Activated CD4-positive, alpha-beta T cell treated with anti-CD3 and anti-CD28 coated beads, Interleukin-2, amount 50 U/mL, for 24 hours (primary cell): ENCODE measurements at places on chromosomes 2 and 18.

- no peak for DNase-seq
Measured at GRCh38 chr18:35912332-35912731, 60.1 kb upstream of the RMP24 start.

GRCh38 chr2:72090781-72091482 lies 56.7 kb downstream of the CYP26B1 start:
- no peak for DNase-seq

DNA sequence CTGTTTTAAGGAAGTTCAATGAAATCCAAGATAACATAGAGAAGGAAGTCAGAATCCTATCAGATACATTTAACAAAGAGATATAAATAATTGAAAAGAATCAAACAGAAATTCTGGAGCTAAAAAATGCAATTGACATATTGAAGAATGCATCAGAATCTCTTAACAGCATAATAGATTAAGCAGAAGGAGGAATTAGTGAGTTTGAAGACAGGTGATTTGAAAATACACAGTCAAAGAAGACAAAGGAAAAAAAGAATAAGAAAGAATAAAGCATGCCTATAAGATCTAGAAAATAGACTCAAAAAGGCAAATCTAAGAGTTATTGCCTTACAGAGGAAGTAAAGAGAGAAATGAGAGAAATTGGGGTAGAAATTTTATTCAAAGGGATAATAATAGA lies 204.1 kb downstream of the SS18 start:
- DNase-seq = no peak

- no peak for DNase-seq
Measured at GRCh38 chr2:215356948-215357461, 45.1 kb downstream of the ATIC start.

DNA sequence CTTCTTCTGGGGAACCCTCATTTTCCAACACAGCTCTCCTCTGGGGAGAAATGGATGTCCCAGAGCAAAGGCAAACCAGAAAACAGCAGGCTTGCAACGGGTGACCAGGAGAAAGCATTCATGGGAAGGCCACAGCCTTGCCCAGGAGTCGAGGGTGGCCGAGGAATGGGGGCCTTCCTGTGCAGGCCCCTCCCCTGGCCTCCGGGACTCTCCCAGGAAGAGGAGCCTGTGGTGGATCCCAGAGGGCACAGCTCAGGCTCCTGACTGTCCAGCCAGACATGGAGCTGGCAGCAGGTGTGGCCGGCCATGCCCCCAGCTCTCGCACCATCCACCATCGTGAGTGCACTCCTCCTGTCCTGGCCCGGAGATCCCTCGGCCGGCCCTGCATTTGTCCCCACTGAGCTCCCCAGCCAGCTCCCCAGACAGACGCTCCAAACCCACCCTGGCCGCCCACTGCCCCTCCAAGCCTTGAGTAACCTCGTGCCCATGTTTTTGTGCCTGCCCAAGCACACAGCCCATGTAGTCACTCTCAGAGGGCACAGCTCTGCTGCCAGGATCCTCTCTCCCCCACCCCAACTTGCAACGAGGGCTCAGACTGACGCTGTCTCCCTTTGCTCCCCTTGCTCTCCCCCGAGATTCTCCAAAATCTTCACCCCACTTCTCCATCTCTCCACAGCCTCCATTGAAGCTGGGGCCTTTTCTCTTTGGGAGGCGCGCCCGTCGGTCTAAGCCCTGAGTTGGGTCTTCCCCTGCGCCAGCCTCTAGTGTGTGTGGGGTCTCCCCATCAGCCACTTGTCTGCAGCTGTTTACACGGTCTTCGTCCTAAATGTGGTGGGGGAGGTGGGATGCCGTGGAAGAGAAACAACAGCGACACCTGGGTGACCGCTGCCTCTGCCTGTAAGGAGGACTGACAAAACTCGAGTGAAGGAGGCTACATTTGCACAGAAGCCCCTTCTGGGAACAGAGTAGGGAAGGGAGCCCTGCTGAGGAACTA lies 9.8 kb downstream of the PRLH start:
- no peak for DNase-seq

DNA sequence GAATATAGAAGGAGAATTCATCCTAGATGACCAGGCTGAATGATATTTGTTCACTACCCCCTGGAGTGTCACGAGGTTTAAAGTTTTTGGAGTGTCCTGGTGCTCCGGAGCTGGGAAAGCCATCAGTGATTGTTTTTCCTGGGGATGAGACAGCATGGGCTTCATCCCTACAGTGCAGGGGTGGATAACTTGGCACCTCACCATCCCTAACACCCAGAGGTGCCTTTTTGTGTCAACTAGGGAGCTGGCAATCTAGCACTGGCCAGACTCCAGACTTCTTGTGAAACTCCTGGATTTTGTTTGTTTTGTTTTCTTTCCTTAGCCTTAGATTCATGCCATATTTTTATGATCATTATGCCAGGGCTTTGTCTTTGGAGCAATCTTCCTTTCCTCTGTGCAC lies 164.8 kb downstream of the PRKCE start:
- no peak for DNase-seq

DNA sequence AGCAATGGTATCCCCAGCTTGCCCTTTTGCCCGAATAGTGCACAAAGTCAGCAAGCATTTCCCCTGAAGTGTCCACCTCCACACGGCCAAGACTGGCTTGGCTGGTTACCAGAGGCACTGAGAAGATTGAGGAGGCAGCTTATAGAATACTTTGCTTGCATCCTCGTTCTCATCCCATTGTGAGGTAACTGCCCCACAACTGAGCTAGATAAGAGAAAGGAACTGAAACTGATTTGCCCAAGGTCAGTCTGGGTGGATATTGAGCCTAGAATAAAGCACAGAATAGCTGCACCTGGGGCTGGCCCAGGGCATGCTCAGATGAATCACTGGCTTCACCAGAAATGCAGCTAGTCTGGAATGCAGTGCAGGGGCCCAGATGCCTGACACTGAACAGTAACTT lies 32.7 kb upstream of the MAP4K3 start:
- no peak for DNase-seq

- DNase-seq = no peak
Measured at GRCh38 chr18:40672590-40672989, 1282.4 kb upstream of the PIK3C3 start.

- DNase-seq = no peak
Measured at GRCh38 chr2:64311948-64312621, 141.9 kb upstream of the LGALSL start.

DNA sequence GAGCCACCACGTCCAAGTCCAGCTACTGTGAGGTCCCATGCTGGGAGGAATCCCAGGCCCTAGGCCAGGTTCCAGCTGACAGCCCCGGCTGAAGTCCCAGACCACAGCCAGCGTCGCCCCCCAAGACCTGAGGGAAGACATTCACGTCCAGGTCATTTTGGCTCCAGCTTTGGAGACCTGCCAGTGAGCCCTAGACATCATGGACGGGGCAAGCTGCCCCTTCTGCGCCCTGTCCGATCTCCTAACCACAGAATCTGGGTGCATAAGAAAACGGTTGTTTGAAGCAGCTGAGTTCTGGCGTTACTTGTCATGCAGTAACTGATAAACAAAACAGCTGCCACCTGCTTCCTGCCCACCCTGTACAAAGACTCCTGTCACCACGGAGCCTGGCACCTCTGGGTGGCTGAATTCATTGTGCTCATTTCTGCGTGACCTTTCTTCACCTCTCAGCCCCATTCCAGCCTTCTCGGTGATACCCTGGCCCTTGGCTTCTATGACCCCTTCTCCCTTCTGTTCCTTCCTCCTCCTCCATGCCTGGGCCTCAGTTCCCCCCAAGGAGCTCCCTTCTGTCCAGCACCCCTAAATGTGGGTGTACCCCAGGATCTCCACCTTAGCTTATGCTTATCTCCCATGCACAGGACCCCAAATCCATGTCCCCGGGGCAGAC lies 72.6 kb upstream of the SMAD7 start:
- no peak for DNase-seq

- no peak for DNase-seq
Measured at GRCh38 chr2:69592511-69592910, 51.0 kb downstream of the AAK1 start.

- no peak for DNase-seq
Measured at GRCh38 chr2:219081701-219082331, 21.1 kb upstream of the IHH start.

GRCh38 chr2:169468841-169469240 lies 10.5 kb upstream of the BBS5 start:
- DNase-seq = no peak

GRCh38 chr2:4354678-4355077 lies 651.3 kb downstream of the DCDC2C start:
- no peak for DNase-seq

DNA sequence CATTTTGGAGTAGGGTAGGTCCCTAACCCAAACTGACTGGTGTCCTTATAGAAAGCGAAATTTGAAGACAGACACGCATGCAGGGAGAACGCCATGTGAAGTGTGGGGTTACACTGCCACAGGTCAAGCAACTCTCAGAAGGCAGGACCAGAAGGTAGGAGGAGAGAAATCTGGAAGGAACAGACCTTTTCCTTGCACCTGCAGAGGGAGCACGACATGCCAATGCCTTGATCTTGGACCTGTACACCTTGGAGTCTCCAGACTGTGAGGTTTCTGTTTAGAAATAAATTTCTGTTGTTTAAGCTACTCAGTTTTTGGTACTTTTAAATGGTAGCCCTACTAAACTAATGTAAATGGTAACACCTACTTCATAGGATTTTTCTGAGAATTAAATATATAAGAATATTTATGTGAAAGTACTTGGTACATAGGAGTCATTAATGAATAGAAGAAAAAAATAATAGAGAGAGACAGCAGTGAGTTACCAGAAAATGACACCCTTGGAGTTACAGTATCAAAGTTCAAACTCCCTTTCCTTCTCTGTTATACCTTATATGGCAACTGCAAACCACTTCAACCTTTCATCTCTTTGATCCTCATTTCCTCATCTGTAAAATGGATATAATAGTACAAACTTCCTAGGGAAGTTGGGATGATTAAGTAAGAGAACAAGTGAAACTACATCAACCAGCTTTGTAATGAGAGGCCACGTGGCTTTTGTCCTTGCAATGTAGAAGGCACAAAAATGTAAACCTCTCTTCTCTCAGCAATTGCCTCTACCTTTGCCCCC lies 184.9 kb upstream of the PARD3B start:
- no peak for DNase-seq

DNA sequence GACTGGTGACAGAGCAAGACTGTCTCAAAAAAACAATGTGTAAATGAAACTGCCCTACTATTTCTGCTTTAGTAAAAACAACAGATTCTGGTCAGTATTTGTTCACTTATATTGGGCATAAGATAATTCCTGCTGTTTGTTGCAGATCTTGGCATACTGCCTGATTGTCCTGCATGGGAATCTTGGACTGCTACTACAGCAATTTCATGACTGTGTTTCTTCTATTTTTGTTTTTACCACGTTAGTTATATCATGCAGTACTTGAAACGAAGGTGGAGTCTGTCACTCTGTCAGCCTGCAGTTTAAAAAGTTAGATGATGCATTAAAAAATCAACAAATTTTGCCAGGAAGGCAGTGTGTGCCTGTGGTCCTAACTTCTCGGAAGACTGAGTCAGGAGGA lies 14.2 kb upstream of the CLASP1 start:
- DNase-seq = no peak

GRCh38 chr2:121766624-121767023 lies 11.2 kb downstream of the TSN start:
- DNase-seq = no peak

DNA sequence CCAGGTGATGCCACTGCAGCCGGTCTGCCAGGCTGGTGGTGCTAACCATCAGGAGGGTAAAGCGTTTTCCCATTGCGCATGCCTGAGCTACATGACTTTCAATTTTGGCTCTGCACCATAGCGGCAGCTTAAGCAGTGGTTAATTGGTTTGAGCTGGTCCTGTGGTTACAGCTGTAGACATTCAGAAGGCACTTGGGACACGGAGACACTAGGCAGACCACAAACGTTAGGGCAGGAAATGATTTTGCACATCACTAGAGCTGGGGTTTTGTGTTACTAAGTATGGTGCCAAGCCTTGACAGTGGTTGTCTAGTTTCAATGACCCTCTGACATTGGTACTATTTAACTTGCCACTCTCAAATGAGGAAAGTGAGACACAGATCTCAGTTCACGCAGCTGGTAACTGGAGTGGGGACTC lies 28.9 kb upstream of the CNOT11 start:
- DNase-seq = peak; percentile 13

- DNase-seq = no peak
Measured at GRCh38 chr2:83630351-83630750, 828.7 kb downstream of the SUCLG1 start.

DNA sequence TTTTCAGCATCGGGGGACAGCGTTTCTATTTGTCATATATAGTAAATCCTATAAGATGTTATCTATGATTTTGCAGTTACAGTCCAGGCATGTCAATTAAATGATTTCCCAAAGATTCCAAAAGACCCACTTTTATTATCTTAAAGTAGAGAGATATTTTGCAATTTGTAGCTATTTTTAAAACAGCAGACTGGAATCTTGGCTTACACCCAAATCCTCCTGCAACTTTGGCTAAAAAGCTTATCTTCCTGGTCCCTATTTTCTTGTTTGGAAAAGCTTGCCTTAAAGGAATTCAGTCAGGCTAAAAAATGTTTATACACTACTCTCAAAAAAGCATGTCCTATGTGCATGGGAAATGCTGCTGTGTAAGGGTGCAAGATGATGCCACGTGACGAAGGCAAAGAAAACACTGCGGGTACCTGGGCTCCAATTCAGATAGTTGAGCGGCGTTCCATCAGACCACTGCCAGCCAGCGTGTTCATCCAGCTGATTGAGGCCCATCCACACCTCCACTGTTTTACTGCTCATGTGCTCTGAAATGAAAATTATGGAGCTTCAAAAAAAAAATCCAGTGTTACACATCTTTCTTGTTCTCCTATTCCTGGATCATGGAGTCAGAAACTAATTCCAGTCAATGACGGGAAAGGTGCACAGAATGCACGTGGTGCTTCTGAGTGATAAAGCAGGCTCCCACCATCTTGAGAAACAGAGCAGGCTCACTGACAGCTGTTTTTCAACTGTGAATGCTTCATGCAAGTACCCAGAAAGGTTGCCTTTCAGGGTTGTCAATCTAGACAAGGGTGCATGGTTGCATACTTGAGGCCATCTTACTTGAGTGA lies 33.8 kb downstream of the PLA2R1 start:
- DNase-seq = no peak

DNA sequence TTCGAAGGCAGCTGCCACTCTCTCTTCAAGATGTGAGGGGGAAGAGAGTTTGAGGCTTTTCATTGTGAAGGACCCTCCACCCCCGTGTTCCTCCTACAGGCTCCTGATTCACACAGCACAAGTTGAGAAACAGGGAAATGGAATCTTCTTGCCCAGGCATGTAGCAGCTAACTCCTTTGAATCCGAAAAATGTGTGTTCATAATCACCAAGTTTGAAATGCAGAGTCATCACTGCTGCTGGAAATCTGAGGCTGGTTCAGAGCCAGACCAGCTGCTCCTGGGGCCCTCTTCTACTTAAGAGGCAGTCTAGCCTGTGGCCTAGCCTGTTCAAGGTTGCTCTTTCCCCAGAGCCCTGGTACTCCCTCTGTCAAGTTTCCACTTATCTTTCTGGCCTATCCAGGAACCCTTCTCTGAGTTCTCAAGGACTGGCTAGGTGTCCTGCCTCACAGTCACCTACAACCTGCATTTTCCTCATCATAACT lies 166.4 kb downstream of the TMEM247 start:
- DNase-seq = no peak

- no peak for DNase-seq
Measured at GRCh38 chr2:156580501-156580900, 144.3 kb downstream of the GPD2 start.

- DNase-seq = no peak
Measured at GRCh38 chr2:15939854-15940660, at the start of gene MYCN. Gene MYCN, plus strand, starts transcription at chr2:15940550. Its CDS starts 1,515 bp downstream, at chr2:15942065.
